ENCODE measurements at places on chromosomes 12 and 14. TPM values are rescaled to one million over a fixed set of nuclear protein-coding genes. Genes with fewer than 3 reads are reported as not detected.

HAL gene
- not detected for total RNA-seq

GALNT8 gene
- 0.35 TPM for total RNA-seq

DNA sequence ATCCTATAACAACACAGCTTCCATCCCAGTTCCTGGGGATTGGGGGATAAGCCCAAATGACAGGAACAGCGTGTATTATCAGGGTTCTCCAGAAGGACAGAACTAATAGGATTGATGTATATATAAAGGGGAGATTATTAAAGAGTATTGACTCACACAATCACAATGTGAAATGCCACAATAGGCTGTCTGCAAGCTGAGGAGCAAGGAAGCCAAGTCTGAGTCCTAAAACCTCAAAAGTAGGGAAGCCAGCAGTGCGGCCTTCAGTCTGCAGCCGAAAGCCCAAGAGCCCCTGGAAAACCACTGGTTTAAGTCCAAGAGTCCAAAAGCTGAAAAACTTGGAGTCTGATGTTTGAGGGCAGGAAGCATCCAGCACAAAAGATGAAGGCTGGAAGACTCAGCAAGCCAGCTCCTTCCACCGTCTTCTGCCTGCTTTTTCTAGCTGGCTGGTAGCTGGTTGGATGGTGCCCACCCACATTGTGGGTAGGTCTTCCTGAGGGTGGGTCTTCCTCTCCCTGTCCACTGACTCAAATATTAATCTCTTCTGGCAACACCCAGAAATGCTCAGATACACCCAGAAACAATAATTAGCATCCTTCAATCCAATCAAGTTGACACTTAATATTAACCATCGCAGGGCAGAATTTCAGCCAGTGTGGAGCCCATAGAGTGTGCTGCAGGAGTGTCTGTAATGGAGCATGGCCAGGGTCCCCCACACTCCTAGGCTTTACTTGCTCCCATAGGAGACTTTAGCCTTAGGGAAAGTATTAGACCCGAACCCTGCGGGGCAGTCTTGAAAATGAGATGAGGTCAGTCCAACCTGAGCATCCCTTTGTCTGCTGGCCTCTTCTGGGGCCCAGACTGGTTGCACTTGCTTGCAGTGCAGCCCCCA, 111.1 kb downstream of the SINHCAF start:
- no peak for DNase-seq

DNA sequence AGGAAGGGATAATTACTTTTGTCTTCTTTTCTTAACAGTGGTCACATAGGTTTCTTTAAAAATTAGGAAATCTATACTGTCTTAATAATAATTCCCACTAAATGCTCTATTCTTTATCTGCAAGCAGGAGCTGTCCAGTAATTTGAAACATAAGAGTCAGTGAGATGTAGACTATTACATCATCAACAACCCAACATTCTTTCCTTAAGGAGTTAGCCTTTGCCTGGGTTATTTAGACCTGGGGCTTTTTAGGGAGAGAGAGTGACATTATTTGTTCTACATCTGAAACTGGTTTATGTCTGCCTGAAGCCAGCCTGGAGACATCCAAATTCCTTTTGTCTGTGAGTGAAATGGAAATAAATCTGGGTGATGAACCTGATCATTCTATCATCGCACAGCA, 294.4 kb downstream of the TMTC2 start:
- no peak for DNase-seq

DNA sequence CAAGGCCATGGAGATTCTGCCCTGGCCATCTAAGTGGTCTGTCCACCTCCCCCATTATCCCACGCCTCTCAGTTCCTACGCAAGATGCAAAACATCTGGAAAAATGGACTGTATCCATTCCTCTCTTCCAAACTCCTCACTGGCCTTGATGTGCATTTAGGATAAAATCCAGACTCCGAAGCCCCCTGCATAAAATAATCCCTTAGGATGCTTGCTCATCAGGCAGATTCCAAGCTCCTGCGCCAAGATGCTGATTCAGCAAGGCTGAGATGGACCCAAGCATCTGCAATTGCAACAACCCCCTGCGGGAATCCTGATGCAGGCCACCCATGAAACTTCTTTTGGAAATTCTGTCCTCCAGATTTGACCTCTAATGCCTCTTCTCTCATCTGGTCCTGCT, 81.6 kb downstream of the SPRING1 start:
- DNase-seq = no peak

DNA sequence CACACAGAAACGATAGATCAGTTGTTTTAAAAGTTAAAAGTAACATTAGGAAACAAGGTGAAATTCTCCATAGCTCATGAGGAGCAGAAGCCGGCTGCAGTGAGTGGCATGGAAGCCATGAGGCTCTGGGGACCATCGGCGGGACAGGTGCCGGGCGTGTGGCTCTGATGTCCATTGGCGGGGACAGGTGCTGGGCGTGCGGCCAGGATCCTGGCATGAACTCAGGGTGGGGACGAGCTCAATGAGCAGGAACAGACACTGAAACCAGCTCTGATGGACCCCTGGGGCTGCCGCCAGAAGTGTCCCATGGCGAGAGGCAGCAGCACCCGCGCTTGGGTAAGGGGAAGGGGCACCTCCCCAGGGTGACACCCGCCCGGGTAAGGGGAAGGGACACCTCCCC, 75.1 kb downstream of the NOC4L start:
- DNase-seq = no peak
